ENCODE measurements at places on chromosomes 4 and X.
A peak's percentile ranks its signal among the peaks of the same experiment; 100 is the strongest.

- DNase-seq: peak; percentile 21
Measured at GRCh38 chr4:14877246-14878225, 124.7 kb upstream of the CPEB2 start.

- DNase-seq: no peak
Measured at GRCh38 chr4:88219099-88219498, 60.7 kb upstream of the ABCG2 start.

DNA sequence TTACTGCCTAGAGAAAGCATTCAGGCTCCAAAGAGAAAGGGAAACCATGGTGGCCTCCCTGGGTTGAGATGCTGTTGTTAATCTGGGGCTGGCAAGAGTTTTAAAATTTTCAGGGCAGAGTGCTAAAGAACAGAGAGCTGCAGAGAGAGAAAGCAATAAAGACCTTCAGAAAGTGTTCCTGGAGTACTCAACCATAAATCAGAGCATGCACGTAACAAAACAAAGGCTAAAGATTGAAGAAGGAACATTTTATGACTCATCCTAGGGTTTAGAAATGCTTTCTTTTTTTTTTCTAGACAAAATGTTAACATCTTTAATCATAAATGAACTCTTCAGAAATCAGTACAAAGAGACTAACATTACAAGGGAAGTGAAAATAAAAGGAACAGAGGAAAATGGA, 562.3 kb upstream of the NDST4 start:
- DNase-seq: no peak

GRCh38 chrX:152638443-152638904, 779 bp downstream of the GABRQ start:
- no peak for DNase-seq

- DNase-seq: no peak
Measured at GRCh38 chrX:47563801-47564315, 2.9 kb downstream of the ARAF start.

- DNase-seq: no peak
Measured at GRCh38 chrX:45508454-45508853, 307.8 kb upstream of the DIPK2B start.

GRCh38 chr4:26717332-26717731, 133.4 kb downstream of the TBC1D19 start:
- no peak for DNase-seq

All from activated naive CD4-positive, alpha-beta T cell treated with anti-CD3 and anti-CD28 coated beads, Interleukin-2, amount 10 ng/mL, durations not matched to agents 7 days and 5 days (primary cell).